ENCODE measurements at places on chromosomes 3 and 15.

GRCh38 chr3:53812434-53812833, 33.8 kb downstream of the CHDH start:
- no peak for DNase-seq

- no peak for DNase-seq
Observed at GRCh38 chr3:99878005-99878404, 60.3 kb downstream of the CMSS1 start.

- no peak for DNase-seq
Observed at GRCh38 chr15:101535170-101535902, 45.8 kb upstream of the PCSK6 start.

- no peak for DNase-seq
Observed at GRCh38 chr3:42689421-42690014, 4.2 kb downstream of the KLHL40 start.

All from NCI-H510A treated with DMSO at 0.1 percent for 48 hours (cell line).